ENCODE measurements at places on chromosomes 7 and 10. TPM values are rescaled to one million over a fixed set of nuclear protein-coding genes. Genes with fewer than 3 reads are reported as not detected.
A peak's percentile ranks its signal among the peaks of the same experiment; 100 is the strongest.

- H3K4me1 ChIP-seq = peaks cover 47% of the 10 kb centered on the region
- peak overlapping the region; percentile 71 for H3K27ac ChIP-seq
- H3K36me3 ChIP-seq = no peaks in the 10 kb centered on the region
- H3K27me3 ChIP-seq = no peaks in the 10 kb centered on the region
- no peak for DNase-seq
Observed at GRCh38 chr7:98130959-98131358, 24.3 kb downstream of the LMTK2 start.

DNA sequence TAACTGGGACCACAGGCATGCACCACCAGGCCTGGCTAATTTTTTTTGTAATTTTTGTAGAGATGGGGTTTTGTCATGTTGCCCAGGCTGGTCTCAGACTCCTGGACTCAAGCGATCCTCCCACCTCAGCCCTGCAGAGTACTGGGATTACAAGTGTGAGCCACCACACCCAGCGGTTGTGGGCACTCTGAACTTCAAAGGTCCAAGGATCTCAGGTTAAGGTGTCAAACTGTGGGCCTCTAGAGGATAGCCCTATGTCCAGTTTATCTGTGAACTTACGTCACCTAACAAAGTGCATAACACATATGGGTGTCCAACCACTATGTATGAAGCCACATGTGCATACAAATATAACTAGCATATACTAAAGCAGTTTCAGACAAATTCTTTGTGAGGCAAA, 3.2 kb upstream of the IL2RA start:
- no peak for DNase-seq
- H3K4me3 ChIP-seq = no peak overlapping the region
- no peaks in the 10 kb centered on the region for H3K36me3 ChIP-seq
- H3K27ac ChIP-seq = peak overlapping the region; percentile 63
- peaks cover 16% of the 10 kb centered on the region for H3K4me1 ChIP-seq

Gene GRID2IP
- total RNA-seq = 1.5 TPM

DNA sequence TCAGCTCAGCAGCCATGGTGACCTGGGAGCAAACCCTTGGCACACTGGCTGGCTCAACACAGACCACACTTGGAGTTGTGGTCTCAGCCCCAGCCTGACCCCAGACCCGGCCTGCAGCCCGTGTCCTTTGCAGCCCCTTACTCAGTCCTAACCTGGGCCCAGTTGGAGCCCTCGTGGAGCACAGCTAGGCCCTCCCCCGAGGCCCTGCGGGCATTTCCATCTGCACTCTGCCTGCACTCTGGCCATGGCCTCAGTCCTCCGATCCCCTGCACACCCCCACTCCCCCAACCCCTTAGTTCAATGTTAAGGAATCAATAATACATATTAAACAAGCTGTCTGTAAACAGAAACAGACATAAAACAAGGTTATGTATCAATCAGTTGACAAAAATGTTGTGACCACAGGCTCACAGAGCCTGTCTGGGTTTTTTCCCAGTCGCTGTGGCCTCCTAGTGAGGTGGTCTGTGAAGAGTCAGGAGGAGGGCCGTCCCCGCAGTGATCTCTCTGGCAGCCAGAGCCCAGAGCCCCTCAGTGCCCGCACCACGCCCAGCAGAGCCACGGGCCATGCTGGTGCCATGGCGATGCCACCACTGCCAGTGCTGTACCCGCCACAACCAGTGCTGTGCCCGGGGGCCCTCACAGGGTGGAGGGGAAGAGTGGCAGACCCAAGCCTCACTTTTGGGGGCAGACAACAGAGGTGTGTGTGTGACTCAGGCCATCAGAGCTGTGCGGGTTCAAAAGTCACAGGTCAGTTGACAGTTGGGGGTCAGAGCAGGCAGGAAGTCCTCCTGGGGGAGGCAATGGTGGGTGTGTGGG, 25.5 kb downstream of the GHRHR start:
- H3K27ac ChIP-seq = no peak overlapping the region
- H3K4me3 ChIP-seq = no peak overlapping the region
- no peaks in the 10 kb centered on the region for H3K36me3 ChIP-seq
- DNase-seq = no peak

Gene ACSL5
- 2.1 TPM for total RNA-seq

- no peaks in the 10 kb centered on the region for H3K27me3 ChIP-seq
- no peak overlapping the region for H3K4me3 ChIP-seq
- no peak overlapping the region for H3K27ac ChIP-seq
Observed at GRCh38 chr7:66832531-66833351, 88.3 kb upstream of the TMEM248 start.

GRCh38 chr7:76233538-76234281, 32.0 kb downstream of the SRRM3 start:
- H3K4me1 ChIP-seq = no peaks in the 10 kb centered on the region
- no peak overlapping the region for H3K27ac ChIP-seq

GRCh38 chr10:6400821-6401465, 179.1 kb downstream of the PRKCQ start:
- peaks cover 14% of the 10 kb centered on the region for H3K4me1 ChIP-seq
- H3K27ac ChIP-seq = no peak overlapping the region
- peaks cover 9% of the 10 kb centered on the region for H3K27me3 ChIP-seq
- no peak overlapping the region for H3K4me3 ChIP-seq
- DNase-seq = no peak

DNA sequence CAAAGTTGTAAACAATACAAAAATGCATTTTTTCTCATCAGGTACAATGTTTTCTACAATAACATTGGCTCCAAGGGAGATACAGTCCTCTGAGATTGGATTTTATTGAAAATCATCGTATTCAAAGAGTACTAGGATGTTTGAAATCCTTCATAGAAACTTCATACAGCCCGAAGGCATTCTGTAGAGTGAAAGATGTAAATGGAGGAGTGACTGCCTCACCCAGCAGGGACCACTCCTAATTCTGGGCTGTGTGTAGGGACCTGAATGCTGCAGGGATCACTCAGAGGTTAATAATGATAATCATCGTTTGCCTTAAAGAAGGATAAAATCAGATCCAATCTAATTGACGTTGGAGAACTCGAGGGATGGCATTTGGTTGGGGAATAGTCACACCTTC, 198.6 kb downstream of the HECW1 start:
- H3K27ac ChIP-seq = no peak overlapping the region
- DNase-seq = no peak
- no peaks in the 10 kb centered on the region for H3K4me1 ChIP-seq
- H3K27me3 ChIP-seq = no peaks in the 10 kb centered on the region

DNA sequence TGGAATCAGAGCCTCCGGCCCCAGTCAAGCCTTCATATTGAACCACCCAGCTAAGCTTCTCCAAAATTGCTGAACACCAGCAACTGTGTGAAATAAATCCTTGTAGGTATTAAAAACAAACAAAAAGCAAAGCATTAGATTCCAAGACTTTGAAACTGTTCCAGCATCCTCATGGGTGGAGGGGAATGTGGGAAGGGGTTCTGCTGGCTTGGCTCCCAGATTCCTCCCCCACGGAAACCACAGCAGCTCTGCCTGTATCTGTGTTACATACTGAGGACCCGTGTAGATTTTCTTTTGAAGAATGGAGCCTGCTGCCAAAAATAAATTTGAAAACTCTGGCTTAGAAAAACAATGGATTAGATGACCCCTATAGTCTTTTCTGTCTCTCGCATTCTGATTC, 20.0 kb downstream of the AKR1B1 start:
- H3K27me3 ChIP-seq = no peaks in the 10 kb centered on the region
- H3K4me3 ChIP-seq = no peak overlapping the region
- H3K27ac ChIP-seq = peak overlapping the region; percentile 87
- peaks cover 32% of the 10 kb centered on the region for H3K4me1 ChIP-seq

GRCh38 chr7:159023206-159023605, 121.5 kb downstream of the VIPR2 start:
- no peaks in the 10 kb centered on the region for H3K4me1 ChIP-seq
- peak; percentile 7 for DNase-seq

- peak overlapping the region; percentile 17 for H3K27ac ChIP-seq
- H3K36me3 ChIP-seq = no peaks in the 10 kb centered on the region
- H3K4me1 ChIP-seq = peaks cover 6% of the 10 kb centered on the region
Observed at GRCh38 chr7:121447243-121447910, 51.3 kb upstream of the FAM3C start.

DNA sequence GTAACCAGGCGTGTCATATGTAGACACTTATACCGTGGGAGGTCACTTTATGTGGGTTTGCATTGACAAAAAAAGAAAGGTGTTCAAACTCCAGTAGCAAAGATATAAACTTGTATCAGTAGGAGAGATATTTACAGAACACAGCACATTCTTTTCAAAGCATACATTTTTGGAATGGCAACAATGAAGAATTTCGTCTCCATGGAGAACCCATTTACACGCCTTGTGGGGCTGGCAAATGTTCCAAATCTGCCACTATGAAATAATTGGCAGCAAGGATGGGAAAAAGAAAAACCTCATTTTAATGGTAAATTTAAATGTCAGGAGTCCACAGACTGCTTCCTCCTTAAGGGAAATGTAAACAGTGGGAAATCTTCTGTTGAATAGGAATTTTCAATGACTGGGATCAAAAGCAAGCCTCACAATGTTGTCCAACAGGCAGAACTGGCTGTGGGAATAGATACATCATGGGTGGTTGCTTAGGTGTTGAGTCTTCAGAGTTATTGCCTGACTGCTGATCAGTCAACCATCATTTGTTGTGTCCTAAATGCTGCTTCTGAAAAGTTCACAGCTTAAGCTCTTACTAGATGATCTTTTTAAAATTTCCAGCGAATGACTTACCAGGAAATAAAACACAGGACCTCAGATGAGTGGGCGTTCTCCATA, 256.6 kb upstream of the SEMA3C start:
- H3K27me3 ChIP-seq = no peaks in the 10 kb centered on the region
- H3K4me3 ChIP-seq = no peak overlapping the region
- no peaks in the 10 kb centered on the region for H3K4me1 ChIP-seq
- DNase-seq = no peak
- no peaks in the 10 kb centered on the region for H3K36me3 ChIP-seq

- H3K4me1 ChIP-seq = no peaks in the 10 kb centered on the region
- H3K4me3 ChIP-seq = no peak overlapping the region
- DNase-seq = no peak
- no peaks in the 10 kb centered on the region for H3K36me3 ChIP-seq
- H3K27me3 ChIP-seq = no peaks in the 10 kb centered on the region
- no peak overlapping the region for H3K27ac ChIP-seq
Observed at GRCh38 chr7:9082203-9082602, 648.8 kb downstream of the NXPH1 start.

DNA sequence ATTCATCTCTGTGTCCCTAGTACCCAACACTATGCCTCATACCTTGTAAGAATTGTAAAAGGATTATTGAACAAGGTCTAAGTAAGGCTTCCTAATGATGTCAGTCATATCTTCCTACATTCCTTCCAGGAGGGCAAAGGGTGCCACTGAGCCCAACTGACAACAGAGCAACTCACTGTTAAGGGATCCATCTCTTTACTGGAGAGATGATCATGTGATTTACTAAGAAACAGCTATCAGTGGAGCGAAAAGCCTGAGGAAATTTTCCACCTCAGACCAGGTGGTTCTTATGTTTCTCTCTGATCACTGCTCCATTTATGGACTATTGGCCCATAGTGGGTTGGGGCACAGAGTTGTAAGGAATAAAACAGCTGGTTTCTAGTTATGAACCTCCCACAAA, 38.9 kb upstream of the CNNM1 start:
- H3K4me3 ChIP-seq = no peak overlapping the region
- H3K27me3 ChIP-seq = no peaks in the 10 kb centered on the region
- H3K36me3 ChIP-seq = no peaks in the 10 kb centered on the region
- no peak for DNase-seq
- no peak overlapping the region for H3K27ac ChIP-seq

DNA sequence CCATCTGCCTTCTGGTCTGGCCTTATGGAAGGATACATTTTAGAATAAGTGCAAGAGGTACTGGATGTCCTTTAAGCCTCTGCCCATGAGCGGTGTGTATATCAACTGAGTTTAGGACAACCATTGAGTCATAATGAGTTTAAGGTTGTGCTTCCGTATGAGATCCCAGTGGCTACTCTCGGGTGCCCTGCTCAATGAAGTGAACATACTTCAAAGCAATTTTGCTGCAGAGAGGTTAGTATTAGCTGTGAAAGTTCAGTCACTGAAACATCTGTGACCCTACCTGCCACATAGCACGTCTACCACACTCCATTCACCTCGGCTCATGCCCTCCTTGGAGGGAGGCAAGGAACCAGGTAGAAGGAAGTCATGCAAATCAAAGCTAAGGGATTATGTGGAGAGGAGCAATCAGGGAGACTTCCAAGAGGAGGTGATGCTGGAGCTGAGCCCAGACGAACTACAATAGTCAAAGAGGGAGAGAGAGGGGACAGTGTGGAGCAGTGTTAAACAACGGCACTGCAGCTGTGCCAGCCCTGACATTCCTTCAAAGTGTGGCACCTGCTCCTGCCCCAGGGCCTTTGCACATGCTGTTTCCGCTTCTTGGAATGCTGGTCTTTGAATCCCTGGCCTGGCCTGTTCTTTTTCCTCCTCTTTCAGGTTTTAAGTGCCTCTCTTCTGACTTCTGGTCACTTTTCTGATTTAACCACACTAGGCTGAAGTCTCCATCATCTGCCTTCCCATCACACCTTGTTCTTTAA, 25.4 kb downstream of the BTBD16 start:
- H3K27me3 ChIP-seq = peaks cover 7% of the 10 kb centered on the region
- H3K4me1 ChIP-seq = peaks cover 7% of the 10 kb centered on the region
- H3K36me3 ChIP-seq = no peaks in the 10 kb centered on the region

- H3K36me3 ChIP-seq = no peaks in the 10 kb centered on the region
- no peaks in the 10 kb centered on the region for H3K27me3 ChIP-seq
- H3K4me1 ChIP-seq = peaks cover 7% of the 10 kb centered on the region
- peak within 1 kb of the TSS; percentile 72 for H3K27ac ChIP-seq
- peak; percentile 99 for DNase-seq
- H3K4me3 ChIP-seq = peak within 1 kb of the TSS; percentile 75
Observed at GRCh38 chr7:73738612-73739386, at the start of gene ABHD11. Gene ABHD11 (minus strand): TSS chr7:73738802. CDS start chr7:73738770, 32 bp downstream.

DNA sequence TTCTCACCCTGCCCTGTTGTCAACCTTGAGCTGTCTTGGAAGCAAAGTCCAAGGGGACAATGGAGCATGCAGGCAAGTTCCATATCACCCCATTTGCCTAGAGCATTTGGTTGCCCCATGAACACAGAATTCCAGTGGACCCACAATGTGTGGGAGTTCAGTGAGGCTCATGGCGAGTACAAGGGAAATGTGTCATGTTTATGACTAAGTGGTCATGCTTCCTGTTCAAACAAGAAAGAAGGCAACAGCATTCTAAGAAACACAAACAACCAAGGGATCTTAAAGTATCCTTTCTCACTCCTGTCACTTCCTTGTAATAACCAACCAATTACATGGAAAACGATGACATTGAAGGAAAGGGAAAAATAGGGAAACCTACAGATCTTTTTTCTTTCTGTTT, 513.0 kb downstream of the INHBA start:
- no peaks in the 10 kb centered on the region for H3K36me3 ChIP-seq
- H3K4me1 ChIP-seq = no peaks in the 10 kb centered on the region
- no peak for DNase-seq
- no peak overlapping the region for H3K27ac ChIP-seq
- H3K4me3 ChIP-seq = no peak overlapping the region
